ENCODE measurements at places on chromosomes 2 and 18. TPM values are rescaled to one million over a fixed set of nuclear protein-coding genes. Genes with fewer than 3 reads are reported as not detected.

PECR gene
- polyA plus RNA-seq = 22.1 TPM

KCNIP3 gene
- polyA plus RNA-seq = not detected

CNGA3 gene
- 0.64 TPM for polyA plus RNA-seq

ARMC9 gene
- polyA plus RNA-seq = 13.9 TPM

RTKN gene
- 6.1 TPM for polyA plus RNA-seq

SPDYA gene
- 0.22 TPM for polyA plus RNA-seq
